ENCODE measurements at places on chromosomes 12 and 14.

DNA sequence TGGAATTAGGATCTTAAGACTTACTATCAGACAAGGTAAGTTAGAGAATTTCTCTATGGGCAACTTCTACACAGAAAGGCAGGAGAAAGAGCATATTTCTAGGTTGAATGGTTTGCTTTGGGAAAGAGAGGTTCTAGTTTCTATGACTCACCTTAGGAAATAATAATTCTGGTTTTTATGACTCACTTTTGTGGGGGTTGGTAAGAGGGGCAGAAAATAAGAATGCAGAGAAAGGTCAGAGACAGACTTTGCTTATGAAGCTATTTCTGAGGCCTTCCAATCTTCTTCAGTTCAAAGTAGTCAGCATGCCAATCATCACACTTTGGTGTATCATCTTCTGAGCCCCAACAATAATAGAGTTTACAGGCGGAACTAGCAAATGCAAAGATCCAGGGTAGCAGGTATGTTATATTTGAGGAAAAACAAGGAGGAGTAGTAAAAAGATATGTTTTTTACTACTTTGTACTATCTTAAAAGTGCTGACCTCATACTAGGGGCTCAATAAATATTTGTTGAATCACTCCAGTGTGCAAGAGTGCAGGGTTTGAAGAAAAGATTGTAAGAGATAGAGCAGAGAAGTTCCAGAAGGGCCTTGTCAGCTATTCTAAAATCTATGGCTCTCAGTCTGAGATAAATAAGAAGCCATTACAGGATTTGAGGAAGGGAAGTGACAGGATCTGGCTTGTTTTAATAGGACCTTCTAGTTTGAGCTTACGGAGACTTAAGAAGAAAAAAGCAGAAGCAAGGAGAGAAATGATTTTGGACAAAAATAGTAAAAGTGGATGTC, 56.7 kb upstream of the LRFN5 start:
- no peak for DNase-seq

DNA sequence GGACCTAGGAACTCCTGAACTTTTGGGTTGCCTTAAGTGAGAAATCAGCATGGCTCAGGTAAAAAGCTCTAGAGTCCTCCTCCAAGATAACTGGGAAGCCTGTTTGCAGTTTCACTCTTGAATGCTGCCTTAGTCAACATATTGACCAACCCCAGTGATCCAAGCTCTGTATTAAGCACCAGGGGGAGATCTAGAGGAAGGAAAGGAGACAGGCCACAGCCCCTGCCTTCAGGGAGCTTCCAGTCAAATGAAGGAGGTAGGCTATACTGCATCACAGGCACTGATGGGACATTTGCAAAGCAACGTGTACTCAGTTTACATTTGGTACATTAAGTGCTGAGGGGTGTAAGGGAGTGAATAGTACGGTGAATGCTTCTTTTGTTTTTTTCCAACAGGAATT, 1.2 kb upstream of the CSAD start:
- DNase-seq = no peak

DNA sequence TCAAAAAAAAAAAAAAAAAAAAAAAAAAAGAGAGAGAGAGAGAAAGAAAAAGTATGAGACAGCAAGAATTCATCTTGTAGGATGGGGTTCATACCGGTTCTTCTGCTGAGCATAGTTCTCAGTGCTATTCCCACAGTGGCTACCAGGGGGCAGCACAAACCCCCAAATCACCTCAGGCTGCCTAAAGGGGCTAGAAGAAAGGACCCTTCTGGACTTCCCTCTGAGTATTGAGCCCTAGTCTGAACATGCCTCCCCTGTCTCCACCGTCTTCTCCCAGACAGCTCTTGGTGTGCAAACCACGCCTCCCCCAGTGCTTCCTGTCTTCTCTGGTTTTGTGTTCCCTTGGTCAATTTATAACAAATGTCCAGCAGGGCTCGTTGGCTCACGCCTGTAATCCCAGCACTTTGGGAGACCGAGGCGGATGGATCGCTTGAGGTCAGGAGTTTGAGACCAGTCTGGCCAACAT, 31.3 kb upstream of the SMUG1 start:
- DNase-seq = no peak

DNA sequence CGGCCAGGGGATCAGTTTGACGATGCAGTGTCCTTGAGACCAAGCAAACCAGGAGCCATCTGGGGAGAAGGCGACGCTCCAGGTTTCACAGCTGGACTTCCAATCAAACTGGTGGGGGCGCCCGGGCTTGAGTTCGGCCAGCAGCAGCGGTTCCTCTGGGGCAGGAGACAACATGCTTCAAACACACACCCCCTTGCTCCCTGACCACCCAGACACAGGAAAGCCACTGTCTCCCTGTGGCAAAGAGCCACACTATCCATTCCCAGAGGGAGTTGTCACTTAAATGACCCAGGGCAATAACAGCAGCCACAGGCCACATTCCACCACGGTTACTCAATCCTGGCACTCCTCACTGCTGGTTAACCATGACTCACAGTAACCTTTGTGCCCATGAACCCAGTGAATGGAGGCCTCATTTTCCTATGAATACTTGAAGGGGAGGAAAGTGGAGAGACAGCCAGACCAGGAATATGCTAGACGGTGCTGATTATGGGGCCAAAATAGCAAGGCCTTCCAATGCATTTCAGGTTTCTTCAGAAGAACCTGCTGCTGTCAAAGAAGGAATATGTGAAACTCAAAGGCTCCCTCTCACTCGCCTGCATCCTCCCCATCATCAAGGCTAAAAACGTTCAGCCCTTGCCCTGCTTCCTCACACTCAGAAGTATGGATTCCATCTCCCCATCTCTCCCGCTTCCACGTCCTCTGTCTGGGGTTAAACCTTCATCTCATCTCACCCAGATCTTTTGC, 8.5 kb downstream of the WSB2 start:
- DNase-seq = no peak

DNA sequence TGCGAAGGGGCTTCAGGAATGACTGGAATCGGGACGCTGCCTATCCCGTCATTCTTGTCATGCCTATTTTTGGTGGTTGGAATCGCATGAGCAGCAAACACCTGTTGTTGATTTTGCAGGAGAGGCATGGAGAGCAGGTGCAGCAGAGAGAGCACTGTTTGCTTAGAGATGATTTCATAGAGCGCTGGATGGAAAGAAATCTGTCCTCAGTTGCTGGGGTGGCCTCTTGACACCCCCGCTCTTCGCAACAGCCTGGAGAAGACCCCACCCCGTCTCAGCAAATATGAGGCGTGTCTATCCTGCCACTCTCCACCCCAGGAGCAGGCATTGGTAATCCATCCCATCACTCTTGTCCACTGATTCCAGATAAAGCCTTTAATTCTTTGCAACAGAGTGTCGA, 19.3 kb upstream of the NCOR2 start:
- DNase-seq = no peak

DNA sequence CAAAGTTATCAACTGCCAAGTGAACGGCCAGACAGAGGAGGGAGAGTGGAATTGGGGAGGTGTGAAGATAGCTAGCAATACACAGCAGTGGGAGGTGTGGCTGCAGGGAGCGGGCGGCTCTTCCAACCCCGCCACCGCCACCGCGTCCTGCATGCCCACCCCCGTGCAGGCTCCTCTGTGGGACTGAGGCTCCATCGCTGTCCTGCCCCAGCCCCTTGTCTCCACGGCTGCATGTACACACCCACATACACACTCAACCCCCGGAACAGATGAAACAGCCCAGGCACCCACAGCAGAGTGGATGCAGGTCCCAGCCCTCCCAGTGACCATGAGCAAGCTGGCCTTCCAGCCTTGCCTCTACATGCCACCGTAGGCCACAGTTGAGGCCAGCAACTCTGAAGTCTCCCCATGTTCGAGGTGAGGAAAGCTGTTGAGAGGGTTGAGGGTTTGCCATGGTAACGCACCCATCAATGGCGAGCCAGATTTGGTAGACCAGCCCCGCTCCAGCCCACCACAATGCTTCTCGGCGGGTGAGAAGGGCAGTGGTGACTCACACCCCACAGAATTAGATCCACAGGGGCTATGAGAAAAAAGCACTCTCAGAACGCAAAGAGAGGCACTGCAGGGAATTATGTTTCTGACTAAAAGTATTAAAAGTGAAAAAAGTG, 39.3 kb downstream of the PITPNM2 start:
- peak; percentile 53 for DNase-seq

DNA sequence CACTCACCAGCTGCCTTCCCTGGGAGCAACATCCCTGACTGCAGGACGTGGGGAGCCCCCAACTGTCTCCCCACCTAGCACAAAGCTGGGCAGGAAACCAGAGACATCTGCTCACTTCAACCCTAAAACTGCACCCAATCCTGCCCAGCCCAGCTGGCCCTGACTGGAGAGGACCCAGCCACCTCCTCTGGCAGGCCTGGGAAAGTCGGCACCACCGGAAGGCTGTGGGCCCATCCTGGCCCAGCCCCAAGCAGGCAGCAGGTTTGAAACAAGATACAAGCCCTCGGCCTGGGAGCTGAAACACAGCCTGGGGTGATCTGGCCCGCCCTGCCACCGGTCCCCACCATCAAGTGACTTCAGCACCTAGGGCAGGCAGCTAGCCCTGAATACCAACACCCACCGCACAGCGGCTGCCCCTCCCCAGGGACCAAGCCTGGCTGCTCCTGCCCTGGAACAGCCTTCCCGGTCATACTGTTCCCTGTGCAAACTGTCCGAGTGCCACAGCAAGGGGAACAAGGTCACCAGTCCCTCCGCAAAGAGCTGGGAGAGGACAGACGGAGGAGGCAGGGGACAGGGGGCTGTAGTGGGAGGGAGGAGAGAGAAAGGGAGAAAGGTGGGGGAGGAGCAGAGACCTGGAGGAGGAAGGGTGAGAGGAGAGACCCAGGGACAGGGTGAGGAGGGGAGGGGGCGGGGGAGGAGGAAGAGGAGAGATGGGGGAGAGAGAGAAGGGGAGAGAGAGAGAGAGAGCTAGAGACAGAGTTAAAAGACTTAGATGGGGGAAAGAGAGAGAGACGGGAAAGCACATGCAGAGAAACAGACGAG, 115.7 kb downstream of the RFLNA start:
- no peak for DNase-seq

DNA sequence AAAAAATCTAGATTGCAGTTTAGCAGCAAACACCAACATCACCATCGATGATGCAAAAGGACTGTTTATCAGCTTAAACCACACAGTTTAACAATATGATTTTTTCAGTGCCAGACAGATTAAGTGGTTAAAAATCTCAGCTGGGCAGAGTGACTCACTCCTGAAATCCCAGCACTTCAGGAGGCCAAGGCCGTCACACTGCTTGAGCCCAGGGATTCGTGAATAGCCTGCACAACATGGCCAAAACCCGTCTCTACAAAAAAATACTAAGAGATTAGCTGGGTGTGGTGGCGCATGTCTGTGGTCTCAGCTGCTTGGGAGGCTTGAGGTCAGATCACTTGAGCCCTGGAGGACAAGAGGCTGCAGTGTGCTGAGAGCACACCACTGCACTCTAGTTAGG, 8.9 kb downstream of the RSRC2 start:
- DNase-seq = no peak

- DNase-seq = no peak
These were observed 1122.7 kb upstream of the ATXN7L3B start for GRCh38 chr12:73414926-73415325.

DNA sequence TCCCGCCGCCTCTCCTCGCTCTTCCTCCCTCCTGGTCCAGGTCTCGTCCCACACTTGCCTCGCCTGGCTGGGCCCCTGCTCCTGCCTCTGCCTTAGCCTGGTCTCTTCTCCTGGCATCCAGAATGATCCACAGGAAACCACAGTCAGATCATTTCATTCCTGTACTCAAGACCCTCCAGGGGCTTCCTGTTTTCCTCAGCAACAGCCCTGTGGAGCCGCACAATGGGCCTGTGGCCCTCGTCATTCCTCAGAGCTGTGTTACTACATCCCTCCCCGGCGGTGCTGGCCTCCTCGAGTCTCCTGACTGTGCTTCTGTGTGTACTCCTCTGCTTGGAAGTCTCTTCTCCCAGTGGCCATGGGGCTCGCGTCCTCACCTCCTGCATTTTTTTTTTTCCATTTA, 20.1 kb downstream of the ATP6V0A2 start:
- DNase-seq = no peak

GRCh38 chr14:72060917-72061316, 128.7 kb downstream of the RGS6 start:
- DNase-seq = no peak

GRCh38 chr12:67522222-67522621, 126.3 kb upstream of the DYRK2 start:
- no peak for DNase-seq

DNA sequence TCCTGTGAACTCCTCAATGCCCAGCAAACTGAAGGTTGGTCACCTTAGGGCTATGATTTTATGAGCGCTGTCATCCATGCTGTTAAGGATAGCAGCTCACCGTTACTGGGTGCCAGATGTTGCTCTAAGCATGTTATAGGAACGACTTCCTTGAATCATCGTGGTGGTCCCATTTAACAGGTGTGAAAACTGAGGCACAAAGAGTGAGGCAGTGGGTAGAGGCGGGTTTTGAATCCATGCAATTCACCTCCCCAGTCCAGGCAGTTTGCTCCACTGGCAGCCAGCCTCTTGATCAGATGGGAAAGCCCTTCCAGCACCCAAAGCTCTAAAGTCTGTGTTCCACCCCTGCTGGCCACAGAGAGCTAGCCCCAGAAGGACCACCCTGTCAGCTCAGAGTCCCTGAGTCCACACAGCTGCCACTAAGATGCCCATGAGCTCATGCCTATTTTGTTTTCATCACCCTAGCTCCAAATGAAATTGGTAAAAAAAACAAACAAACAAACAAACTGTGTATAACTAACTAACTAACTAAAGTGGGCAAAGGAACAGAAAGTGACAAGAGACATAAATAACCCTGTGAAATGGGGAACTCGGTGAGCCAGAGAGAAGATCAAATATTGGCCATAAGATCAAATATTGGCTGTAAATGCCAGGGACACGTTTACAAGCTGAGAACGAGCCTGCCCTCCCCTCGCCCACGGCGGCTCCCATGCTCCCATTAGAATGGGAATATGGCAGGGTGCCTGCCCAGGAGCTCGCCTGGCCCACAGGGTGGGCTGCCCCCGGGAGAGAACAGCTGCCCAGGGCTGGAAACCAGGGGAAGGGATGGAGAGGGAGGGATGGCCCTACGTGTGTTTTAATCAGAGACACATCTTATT, 72.3 kb upstream of the RFLNA start:
- no peak for DNase-seq

GRCh38 chr14:25011095-25011494, 38.9 kb downstream of the STXBP6 start:
- no peak for DNase-seq

GRCh38 chr14:71133296-71133695, 226.0 kb downstream of the PCNX1 start:
- DNase-seq = no peak

GRCh38 chr12:108337235-108338223, 1.6 kb downstream of the CMKLR1 start:
- DNase-seq = no peak
